ENCODE measurements at places on chromosomes 3 and 15. TPM values are rescaled to one million over a fixed set of nuclear protein-coding genes. Genes with fewer than 3 reads are reported as not detected.

The CCR8 gene
- total RNA-seq = not detected

DNA sequence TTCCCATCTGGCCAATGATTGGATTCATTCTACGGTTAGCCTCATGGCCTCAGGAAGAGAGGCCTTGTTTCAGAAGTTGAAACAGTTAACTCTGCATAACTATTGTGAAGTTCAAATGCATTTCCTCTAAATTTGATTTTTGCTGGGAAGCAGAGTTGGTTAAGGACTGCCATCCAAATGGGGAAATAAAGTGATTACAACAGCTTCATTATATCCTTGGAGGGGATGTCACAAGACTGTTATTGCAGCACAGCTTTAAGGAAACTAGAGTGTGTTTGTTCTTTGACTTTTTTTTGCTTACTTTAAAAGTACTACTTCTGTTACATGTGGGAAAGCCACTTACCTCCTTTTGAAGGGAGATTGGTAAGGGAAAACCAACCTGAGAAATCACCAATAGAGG, 164.8 kb downstream of the AKAP13 start:
- H3K4me1 ChIP-seq = peaks cover 34% of the 10 kb centered on the region
- H3K27me3 ChIP-seq = no peaks in the 10 kb centered on the region
- H3K36me3 ChIP-seq = peaks cover 35% of the 10 kb centered on the region
- no peak overlapping the region for H3K4me3 ChIP-seq

DNA sequence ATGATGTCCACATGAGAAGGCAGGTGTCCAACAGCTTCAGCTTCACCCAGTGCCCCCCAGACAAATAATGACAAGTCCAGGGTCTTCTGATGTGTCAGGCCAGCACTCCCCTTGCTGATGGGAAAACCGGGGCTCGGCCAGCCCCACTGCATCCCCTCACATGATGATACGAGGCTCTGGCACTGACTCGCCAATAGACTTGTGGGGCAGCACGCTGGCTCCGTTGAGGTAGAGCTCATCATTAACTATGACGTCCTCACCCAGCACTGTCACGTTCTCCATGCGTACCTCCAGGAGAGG, 2.1 kb upstream of the AMIGO3 start:
- peaks cover 35% of the 10 kb centered on the region for H3K36me3 ChIP-seq
- peaks cover 36% of the 10 kb centered on the region for H3K4me1 ChIP-seq
- H3K4me3 ChIP-seq = no peak overlapping the region
- H3K27me3 ChIP-seq = peaks cover 25% of the 10 kb centered on the region

GRCh38 chr3:110343376-110343775, 728.2 kb upstream of the NECTIN3 start:
- DNase-seq = peak; percentile 57
- no peaks in the 10 kb centered on the region for H3K27me3 ChIP-seq
- H3K4me3 ChIP-seq = no peak overlapping the region
- H3K27ac ChIP-seq = peak overlapping the region; percentile 78
- H3K4me1 ChIP-seq = peaks cover 47% of the 10 kb centered on the region

The IL17RE gene
- 0.83 TPM for total RNA-seq

Data from HFFc6 (cell line).